A673 (cell line): ENCODE measurements at places on chromosomes 12 and 14.

DNA sequence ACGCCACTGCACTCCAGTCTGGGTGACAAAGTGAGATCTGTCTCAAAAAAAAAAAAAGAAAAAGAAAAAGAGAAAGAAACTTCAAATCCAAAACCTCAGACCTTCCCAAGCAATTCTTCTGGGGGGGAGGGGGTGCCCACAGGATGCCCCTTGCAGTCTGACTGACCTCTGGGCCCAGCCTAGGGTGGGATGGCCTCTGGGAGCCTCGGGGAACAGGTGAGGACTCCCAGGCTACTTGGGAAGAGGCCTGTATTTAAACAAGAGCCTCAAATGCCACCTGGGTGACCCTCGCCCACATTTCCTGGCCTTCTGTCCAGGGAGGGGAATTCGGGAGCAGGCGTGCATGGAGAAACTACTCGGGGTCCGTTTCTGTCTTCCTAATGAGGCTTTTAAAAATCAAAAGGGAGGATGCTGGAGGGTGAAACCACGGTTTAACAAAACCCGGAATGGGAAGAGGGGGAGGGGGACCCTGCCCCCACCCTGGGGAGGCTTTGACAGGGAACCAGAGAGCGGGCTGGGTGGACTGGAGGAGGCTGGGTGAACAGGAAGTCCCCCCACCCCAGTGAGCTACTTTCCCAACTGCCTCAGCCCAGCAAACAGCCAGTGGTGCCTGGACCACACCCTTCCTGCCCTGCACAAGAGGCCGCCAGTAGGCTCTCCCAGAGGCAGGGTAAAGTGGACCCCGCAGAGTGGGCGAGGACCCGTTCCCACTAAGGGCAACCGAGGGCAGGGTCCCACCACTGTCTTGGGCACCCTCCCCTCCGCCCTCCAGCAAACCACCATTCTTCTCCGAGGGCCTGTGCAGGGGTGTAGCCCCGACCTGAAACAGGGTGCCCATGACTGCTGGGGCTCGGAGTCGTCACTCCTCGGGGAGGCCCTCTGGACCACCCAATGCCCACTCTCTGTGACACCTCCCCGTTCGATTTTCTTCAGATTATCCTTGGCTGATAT is 1.5 kb upstream of the FBRSL1 start:
- no peak for DNase-seq

GRCh38 chr12:32874078-32874477 is 22.5 kb downstream of the PKP2 start:
- no peak for DNase-seq

GRCh38 chr12:84772281-84772680 is 140.3 kb downstream of the SLC6A15 start:
- no peak for DNase-seq

DNA sequence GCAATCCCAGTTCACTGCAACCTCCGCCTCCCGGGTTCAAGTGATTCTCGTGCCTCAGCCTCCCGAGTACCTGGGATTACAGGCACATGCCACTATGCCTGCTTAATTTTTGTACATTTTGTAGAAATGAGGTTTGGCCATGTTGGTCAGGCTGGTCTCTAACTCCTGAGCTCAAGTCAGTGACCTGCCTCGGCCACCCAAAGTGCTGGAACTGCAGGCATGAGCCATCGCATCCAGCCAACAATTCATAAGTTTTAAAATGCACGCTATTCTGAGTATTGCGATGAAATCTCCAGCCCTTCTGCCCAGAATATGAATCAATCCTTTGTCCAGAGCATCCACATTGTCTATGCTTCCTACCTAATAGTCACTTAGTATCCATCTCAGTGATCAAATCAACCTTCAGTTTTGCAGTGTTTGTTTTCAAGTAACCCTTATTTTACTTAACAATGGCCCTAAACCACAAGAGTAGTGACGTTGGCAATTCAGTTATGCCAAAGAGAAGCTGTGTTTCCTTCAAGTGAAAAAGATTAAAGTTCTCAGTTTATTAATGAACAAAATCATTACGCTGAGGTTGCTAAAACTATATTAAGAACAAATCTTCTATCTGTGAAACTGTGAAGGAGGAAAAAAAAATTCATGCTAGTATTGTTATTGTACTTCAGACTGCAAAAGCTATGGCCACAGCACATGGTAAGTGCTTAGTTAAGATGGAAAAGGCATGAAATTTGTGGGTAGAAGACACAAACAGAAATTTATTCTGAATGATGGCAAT is 11.0 kb downstream of the GCH1 start:
- no peak for DNase-seq

GRCh38 chr14:68331991-68332390 is 460.9 kb downstream of the ZFP36L1 start:
- no peak for DNase-seq

DNA sequence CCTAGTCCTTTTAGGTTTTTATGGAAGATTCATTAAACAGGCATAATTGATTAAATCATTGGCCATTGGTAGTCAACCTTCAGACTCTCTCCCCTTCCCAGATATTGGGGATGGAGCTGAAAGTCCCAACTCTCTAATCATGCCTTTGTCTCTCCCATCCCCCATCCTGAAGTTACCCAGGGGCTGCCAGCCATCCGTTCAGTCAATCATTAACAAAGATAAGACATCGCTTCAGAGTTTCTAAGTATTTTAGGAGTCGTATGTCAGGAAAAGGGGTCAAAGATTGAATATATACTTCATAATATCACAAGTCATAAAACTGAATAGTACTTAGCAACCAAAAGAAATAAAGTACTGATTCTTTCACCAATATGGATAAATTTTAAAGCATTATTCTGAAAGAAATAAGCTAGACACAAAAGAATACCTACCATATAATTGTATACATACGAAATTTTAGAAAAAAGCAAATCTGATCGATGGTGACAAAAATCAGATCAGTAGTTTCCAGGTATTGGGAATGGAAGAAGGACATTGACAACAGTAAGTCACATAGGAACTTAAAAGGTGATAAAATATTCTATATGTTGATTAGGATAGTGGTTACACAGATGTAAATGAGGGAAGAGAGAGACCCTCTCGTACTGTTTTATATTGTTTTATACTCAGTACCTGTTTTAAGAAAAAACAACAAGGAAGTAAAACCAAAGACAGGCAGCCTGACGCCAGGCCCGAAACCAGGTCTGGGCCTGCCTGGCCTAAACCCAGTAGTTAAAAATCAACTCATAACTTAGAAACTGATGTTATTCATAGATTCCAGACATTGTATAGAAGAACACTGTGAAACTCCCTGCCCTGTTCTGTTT is 414.4 kb downstream of the DAD1 start:
- no peak for DNase-seq

DNA sequence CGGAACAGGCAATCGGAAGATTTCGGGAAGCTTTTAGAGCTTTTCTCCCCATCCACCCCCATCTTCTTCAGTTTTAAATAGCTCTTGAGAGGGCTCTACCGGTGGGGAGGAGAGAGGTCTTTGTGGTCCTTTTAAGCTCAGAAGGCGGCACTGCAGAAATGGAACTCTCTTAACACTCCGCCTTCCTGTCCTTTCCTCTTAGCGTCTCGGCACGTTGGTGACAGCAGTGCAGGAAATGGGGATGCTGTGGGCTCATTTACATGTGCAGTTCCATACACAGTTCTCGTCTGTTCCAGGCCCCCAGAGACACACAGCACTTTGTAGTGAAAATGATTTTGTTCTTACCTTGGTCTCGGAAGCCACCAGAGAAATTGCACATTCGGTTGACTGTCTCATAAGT is 50.4 kb upstream of the RIN3 start:
- no peak for DNase-seq

- no peak for DNase-seq
These were observed 22.1 kb downstream of the PSMC1 start for GRCh38 chr14:90278199-90279175.

DNA sequence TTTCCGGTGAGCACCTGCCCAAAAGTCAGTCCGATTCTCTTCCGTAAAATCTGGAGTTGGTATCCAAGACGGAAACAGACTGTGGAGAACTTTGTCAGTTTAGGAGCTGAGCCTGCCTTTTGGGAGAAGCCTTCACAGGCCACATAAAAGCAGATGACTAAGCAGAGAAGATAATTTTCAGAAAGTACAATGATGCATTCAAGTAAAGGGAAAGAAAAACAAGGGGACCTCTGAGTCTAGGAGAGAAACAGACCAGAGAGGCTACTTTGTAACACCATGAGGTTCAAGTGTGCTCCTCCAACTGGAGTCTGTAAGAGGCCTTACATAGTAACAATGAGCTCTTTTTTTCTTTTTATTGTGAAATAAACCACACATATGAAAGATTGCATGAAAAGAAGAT is 21.1 kb downstream of the TMED8 start:
- DNase-seq: no peak

- DNase-seq: no peak
These were observed 164.1 kb downstream of the ZFP36L1 start for GRCh38 chr14:68628605-68629310.

DNA sequence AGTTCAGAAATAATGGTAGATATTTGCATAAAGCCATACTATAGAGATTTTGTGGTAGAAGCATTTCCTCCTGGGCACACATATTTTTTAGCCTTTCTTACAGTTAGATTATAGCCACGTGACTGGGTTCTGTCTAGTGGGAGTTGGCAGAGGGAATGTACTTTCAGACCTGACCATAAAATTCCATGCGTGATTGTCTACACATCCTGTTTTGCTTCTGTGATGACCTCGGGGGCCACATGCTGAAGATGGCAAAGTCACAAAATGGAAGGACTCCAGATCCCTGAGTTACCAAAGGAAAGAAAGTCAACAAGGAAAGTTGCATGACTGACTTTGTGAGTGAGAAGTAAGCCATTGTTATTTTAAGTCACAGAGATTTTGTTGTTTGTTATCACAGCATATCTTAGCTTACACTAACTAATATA is 14.6 kb upstream of the MIA2 start:
- DNase-seq: no peak

DNA sequence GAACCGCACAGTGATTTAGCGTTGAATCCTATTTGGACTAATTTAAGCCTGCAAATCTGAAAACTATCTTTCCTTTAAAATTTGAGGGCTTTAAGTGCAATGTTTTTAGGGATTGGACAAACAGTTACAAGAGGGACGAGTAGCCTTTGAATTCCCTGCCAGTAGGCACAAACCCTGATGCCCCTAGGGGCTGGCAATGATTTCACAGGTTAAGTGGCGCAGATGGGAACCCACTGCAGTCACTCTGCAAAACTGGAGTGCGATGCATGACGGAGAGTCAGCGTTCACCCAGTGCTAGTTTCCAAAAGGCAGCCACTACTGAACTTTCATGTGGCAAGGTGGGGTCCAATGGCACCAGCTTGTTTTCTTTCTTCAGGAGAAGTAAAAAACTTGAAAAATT is 99.4 kb upstream of the FRMD6 start:
- DNase-seq: no peak

DNA sequence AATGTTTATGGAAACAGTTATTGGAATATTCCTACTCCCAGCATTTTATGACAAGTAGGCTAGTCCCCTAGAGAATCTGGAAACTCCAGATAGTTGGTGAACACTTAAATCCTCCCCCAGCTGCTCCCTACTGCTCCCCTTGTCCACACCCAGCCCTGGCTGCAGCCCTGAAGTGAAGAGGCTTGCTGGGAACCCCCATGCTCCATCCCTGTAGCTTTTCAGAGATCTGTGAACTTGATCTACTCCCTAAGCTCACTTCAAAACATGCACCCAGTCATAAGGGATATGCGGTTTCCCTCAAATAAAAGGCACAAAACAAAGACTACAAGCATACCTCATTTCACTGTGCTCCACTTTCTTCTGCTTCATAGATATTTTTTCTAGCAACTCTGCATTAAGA is 33.2 kb downstream of the EGLN3 start:
- DNase-seq: no peak

DNA sequence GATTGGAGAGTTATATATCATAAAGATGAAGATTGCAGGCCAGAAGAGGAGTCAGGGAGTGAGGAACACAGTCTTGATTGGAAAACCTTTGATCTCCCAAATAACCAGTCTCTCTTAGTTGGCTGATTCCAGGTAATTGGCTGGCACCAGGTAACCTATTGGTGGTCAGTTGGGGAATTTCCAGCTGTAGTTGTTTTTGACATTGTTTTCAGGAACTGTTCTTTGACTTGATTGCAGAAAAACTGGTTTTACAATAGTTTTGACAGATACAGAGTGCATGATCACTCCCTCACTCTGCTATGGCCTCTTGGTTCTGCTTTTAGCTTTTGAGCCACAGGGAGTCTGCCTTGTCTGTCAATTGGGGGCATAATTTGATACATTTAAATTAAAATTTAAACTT is 71.6 kb downstream of the ZNF641 start:
- DNase-seq: no peak

DNA sequence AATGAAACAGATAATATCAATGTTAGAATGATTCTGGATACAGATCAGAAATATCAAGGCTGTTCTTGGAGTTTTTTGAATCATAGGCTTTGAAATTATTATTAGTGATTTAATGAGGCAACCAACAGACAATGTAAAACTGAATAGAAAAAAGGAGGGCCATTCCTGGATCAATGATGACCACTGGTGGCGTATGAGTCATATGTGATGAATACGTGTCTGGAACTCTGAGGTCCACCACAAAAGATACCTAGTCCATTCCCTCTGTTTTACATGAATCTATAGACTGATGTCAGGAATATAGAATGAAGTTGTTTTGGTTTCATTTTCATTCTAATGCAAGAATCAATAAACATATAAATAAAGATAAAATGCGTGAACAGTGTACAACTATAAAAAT is 78.3 kb upstream of the RTL1 start:
- no peak for DNase-seq

- no peak for DNase-seq
These were observed 1.1 kb upstream of the MYH7 start for GRCh38 chr14:23436327-23437132.

GRCh38 chr12:46553266-46553665 is 180.7 kb upstream of the SLC38A2 start:
- peak; percentile 51 for DNase-seq

- DNase-seq: no peak
These were observed 20.9 kb downstream of the AKAP6 start for GRCh38 chr14:32350020-32350419.

- DNase-seq: no peak
These were observed 65.5 kb upstream of the BEGAIN start for GRCh38 chr14:100652744-100653143.

DNA sequence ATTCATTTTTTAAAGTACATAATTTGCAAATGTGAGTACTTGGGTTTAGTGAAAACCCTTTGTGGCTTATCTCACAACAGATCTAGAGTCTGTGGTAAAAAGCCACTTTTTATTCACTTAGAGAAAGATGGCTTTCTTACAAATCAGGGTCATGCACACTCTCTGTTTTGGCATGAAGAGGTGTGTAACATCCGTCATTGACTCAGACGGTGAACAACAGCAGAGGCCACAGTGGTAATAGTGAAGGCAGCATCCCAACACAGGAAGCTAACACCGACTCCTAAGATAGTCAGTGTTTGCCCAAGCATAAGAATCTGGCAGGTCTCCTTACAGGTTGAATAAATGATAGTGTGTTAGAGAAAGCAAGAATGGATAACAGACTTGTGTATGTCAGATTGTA is 593.0 kb downstream of the SOX5 start:
- DNase-seq: no peak

DNA sequence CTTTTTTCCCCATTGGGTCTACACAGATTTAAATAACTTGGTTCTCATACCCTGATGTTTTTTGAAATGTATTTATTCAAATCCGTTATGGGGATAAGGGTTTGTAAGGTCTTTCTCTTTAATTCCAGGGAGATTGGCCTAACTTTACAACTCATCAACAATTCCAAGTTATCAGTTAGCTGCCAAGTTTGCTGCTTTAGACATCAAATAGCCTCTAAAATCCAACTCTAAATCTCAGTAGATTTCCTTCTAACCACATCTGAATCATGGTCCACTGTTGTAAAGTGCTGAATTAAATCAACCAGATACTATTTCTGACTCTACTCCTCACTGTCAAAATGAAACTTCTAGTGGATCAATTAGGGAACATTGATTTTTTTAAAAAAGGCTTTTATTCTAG is 364.1 kb upstream of the E2F7 start:
- DNase-seq: no peak
